ENCODE measurements at places on chromosomes 4 and X. TPM values are rescaled to one million over a fixed set of nuclear protein-coding genes. Genes with fewer than 3 reads are reported as not detected.

XKRX gene
- total RNA-seq: 0.84 TPM

SYNPO2 gene
- total RNA-seq: 118 TPM

TMEM31 gene
- total RNA-seq: not detected

CISD2 gene
- 11.1 TPM for total RNA-seq

DNA sequence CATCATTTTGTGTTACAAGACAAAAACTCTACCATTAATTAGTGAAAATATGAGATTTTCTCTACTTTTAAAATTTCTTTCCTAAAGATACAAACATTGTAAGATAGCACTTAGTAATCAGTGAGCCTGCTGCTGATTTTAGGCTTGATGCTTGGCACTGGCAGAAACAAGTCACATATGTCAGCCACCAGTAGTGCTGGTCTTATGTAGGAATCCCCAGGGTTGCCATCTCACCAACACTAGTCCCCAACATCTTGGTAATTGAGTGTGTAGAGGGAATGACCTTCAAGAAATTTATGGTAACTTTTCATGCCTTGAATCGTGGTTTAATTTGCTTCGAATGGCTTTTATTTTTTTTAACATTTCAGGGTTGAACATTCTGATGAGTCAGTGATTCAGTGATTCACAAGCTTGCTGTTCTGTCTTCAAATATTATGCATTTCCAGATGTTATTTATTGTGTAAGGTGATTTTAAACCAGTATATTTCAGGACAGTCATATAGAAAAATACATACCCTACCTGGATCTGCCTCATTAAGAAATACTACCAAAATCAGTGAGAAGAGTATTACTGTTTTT lies 11.9 kb downstream of the EXOC1 start:
- DNase-seq: no peak

Measured in tibial nerve (tissue), 4 donors.